ENCODE measurements at places on chromosomes 2 and 18.

- peak; percentile 91 for DNase-seq
These were observed 62.3 kb upstream of the GREB1L start for GRCh38 chr18:21179590-21180220.

GRCh38 chr2:135882415-135882814 is 6.2 kb upstream of the MCM6 start:
- DNase-seq, result no peak

- DNase-seq, result no peak
These were observed 11.9 kb downstream of the NR4A2 start for GRCh38 chr2:156320486-156321098.

- DNase-seq, result no peak
These were observed 794.0 kb downstream of the RNF144A start for GRCh38 chr2:7711167-7711566.

- DNase-seq, result peak; percentile 94
These were observed 60.4 kb downstream of the SETBP1 start for GRCh38 chr18:44741085-44741484.

- no peak for DNase-seq
These were observed 98.6 kb downstream of the AGAP1 start for GRCh38 chr2:235592430-235592829.

- no peak for DNase-seq
These were observed 32.3 kb downstream of the CXCR4 start for GRCh38 chr2:136085453-136086209.

GRCh38 chr2:62998949-62999348 is 51.7 kb upstream of the OTX1 start:
- DNase-seq, result no peak

- DNase-seq, result no peak
These were observed 71.4 kb upstream of the GLS start for GRCh38 chr2:190809139-190809764.

DNA sequence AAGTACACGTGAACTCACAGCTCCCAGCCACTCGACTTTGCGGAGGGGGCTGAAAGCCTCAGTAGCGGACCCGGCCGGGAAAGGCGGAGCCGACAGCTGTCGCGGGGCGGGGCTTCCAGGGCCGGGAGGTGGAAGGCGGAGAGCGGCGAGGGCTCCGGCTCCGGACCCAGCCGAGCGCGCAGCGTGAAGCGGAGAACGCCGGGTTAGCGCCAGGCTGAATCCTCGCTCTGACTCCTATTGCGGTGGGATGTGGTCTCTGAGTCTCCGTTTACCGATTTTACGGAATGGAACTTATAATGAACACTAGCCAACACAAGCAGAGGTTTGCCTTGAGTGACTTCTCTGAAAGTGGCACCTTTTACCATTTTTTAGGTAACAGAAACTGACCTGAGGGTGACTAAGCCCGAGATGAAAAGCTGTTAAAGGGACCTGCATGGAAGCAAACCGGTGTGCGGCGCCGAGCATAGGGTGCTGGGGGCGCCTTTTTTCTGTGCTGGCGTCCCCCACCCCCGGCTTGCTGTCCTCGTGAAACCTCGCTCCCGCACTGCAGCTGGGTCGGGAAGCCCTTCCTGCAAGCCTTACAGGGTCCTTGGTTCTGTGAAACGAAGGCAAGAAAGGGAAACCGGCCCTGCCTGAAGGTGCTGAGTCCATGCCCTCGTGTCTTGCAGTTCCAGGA is 72.9 kb downstream of the EN1 start:
- peak; percentile 76 for DNase-seq

DNA sequence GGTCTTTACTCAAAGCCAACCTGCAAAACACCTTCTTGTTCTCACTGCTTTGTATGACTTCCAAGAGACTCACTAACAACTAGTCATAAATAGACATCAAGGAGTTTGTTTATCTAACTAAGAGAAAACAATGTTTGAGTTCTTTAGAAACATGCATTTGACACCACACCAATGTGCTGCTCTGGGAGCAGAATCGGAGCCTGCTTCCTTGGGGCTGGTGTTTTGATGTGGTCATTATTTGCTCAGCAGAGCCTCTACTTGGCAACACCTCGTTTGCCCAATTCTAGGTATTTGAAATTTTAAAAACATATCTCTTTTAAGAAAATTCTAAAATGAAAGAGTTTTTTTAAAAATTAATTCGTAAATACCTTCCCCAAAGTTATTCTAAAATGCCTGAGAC is 167.5 kb downstream of the BCL2 start:
- DNase-seq, result no peak

DNA sequence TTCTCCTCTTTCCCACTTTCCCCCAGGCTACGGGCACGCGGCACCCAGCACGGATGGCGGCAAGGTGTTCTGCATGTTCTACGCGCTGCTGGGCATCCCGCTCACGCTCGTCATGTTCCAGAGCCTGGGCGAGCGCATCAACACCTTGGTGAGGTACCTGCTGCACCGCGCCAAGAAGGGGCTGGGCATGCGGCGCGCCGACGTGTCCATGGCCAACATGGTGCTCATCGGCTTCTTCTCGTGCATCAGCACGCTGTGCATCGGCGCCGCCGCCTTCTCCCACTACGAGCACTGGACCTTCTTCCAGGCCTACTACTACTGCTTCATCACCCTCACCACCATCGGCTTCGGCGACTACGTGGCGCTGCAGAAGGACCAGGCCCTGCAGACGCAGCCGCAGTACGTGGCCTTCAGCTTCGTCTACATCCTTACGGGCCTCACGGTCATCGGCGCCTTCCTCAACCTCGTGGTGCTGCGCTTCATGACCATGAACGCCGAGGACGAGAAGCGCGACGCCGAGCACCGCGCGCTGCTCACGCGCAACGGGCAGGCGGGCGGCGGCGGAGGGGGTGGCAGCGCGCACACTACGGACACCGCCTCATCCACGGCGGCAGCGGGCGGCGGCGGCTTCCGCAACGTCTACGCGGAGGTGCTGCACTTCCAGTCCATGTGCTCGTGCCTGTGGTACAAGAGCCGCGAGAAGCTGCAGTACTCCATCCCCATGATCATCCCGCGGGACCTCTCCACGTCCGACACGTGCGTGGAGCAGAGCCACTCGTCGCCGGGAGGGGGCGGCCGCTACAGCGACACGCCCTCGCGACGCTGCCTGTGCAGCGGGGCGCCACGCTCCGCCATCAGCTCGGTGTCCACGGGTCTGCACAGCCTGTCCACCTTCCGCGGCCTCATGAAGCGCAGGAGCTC is 35.4 kb downstream of the KCNK3 start:
- DNase-seq, result no peak

DNA sequence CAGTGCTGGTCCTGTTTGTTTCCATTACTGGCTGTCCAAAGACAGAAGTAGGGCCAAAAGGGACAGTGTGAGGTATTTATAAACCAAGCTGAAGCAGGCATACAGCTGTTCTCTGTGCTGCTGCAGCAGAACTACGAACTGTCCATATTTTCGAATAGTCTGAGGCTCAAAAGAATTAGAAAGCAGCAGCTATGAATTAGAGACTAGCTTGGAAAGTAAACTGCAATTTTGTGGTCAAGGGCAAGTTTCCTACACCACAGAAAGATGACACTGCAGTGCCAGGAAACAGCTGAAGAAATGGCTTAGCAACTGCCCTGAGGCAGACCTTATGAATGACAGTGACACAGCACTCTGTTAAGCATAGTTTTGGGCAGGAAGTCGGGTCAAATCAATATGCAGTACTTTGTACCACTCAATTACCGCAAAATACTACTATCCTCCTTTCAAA is 125.3 kb downstream of the TMEM131 start:
- DNase-seq, result peak; percentile 38

GRCh38 chr2:85468096-85468703 is 49.7 kb downstream of the SH2D6 start:
- DNase-seq, result no peak

GRCh38 chr2:7119132-7119835 is 202.1 kb downstream of the RNF144A start:
- peak; percentile 16 for DNase-seq

DNA sequence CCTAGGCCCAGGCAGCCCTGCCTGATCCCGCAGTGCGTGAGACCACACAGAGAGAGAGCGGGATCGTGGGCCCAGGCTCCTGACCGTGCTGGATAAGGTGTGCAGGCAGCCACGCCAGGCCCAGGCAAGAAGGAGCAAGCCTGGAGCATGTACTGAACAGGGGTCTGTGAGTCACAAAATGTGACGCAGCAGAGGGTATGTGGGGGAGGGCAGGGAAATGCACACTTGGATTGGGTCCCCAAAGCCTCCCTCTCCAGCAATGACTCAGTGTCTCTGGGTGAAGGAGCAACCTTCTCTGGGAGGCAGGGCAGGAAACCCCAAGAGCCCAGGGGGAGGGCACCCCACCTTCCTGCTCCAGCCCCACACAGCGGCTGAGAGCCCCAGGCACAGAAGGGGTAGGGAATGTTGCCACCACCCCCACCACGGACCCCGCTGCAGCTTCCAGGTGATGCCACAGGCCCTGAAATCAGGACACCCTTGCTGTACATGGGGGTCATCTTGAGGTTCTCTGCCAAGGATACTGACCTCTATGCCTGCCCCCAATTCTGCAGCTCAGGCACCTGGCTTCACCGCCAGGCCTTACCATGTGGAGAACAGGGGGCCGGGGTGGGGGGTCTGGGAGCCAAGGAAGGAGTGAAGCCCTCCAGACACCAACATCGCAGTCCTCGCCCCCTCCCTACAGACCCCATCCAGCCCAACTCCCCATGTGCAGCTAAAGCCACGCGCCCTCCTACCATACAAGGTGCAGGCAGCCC is 1.3 kb upstream of the GPC1 start:
- no peak for DNase-seq

DNA sequence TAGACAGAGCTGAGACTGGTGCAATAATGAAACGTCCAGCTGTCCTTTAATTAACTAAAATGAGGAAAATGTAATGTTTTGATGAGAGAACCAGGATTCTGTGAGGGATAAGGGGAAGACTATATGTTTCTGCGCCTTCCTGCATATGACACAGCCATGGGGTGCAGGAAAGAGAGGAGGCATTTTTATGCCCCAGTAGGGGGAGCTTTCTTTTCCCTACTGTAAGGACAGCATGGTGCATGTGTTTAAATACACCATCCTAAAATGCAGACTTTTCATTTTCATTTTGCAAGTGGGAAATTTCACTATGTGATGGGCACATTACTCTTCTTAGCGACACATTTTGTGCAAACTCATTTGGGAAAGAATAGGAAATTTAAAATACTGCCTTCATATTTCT is 446.1 kb downstream of the ARHGAP15 start:
- DNase-seq, result peak; percentile 8

GRCh38 chr18:27712066-27712465 is 464.9 kb downstream of the CDH2 start:
- DNase-seq, result peak; percentile 76

GRCh38 chr2:95346738-95347671 is 49.9 kb downstream of the KCNIP3 start:
- DNase-seq, result no peak

DNA sequence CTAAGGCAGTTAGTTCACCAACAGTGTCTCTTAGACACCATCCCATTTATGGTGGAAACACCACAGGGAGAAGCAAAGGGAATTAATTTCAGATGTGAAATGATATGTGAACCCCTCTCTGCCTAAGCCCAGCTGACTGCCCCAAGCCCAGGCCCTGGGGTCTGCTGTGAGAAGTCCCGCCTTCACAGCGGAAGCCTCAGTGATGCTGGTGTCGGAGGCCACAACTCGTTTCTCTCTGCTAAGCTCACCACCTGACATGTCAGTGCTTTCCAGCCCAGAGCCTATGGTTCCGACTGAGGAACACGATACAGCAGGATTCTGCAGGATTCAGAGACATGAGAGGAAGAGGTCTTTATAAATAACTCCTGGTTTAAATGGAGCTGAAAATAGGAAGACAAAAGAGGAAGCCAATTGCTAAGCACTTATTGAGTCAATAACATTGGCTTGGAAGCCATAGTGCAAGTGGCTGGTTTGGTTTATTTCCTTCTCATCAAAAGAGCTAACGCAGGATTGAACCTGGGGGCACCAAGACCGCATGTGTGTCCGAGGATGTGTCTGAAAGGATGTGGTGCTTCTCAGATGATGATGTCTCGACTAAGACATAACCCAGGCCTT is 21.9 kb upstream of the LOXHD1 start:
- DNase-seq, result no peak

DNA sequence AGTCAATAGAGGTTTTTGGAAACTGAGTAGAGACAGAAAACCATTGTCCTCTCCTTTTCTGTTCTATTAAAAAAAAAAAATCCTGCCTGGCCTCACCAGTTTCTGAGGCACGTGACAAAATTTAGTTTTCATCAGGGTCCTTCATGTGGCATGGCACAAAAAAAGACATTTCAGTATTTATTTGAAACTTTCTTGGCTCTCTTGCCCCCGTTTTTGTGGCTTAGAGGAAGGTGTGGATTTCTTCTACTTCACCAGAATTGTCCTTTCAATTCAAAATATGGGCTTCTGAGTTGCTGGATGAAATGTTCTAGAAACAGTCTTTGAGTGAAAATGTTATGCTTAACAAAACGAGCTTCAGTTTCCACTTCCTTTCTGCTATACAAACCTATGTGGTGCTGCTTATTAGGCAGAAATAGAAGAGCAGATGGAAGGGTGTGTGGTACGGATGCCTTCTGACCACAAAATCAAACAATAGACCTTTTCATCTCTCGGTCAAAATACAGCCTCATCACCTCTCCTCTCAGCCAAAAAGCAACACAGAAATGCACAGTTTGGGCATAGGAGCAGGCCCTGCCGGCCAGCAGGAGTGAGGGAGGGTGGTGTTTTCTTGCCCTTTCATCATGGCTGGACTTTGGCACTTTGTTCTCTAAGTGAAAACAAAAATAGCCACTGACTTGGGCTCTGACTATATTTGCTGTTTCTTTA is 89.2 kb downstream of the SH3RF3 start:
- peak; percentile 57 for DNase-seq

GRCh38 chr2:113010088-113010487 is 4.8 kb downstream of the IL36A start:
- DNase-seq, result no peak

DNA sequence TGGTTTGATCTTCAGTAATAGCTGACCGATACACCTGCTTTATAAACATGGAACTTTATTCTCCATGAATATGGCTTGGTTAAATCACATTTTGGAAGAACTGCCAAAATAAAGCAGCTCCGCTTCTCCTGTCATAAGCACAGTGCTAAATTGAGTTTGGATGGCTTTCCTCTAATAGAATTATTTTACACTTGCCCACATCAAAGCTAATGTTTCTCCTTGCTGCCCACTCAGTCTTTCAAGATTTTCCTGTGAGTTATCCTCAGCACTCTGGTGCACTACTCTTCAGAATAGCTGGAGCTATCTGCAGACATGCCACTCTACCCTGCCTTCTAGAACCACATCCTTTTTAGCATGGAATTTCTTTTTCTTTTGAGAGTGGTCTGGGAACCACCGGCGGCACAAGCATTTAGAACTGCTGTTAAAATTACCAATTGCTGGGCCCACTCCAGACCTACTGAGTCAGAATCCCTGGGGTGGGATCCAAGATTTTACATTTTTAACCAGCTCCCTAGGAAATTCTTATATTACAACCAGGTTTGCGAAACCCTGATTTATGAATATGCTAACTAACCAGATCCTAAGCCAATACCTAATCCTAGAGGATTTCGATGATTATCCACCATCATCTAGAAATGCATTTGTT is 283.3 kb downstream of the AFF3 start:
- DNase-seq, result no peak

DNA sequence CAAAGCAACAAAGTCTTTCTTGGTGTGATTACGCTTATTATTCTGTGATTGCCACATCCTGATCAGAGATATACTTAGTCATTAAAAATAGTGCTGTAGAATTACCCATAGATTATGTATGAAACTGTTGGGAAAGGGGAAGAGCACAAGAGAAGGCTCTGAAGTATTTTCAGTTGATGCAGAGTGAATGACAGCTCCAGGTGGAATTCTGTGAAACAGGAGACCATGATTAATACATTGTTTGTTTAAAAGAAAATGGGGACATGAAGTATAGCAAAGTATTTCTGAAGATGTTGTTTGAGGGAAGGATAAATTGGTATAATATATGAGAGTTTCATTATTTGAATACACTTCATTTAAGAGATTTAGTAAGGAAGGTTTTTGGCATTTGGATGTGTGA is 307.6 kb upstream of the CDH20 start:
- no peak for DNase-seq

All from NCI-H69 (cell line).